ENCODE measurements at places on chromosomes 6 and 20.
A peak's percentile ranks its signal among the peaks of the same experiment; 100 is the strongest.

GRCh38 chr20:36252511-36252910 lies 16.2 kb downstream of the AAR2 start:
- no peaks in the 10 kb centered on the region for H3K27me3 ChIP-seq
- no peak overlapping the region for H3K27ac ChIP-seq
- no peak for DNase-seq
- peaks cover 3% of the 10 kb centered on the region for H3K36me3 ChIP-seq

DNA sequence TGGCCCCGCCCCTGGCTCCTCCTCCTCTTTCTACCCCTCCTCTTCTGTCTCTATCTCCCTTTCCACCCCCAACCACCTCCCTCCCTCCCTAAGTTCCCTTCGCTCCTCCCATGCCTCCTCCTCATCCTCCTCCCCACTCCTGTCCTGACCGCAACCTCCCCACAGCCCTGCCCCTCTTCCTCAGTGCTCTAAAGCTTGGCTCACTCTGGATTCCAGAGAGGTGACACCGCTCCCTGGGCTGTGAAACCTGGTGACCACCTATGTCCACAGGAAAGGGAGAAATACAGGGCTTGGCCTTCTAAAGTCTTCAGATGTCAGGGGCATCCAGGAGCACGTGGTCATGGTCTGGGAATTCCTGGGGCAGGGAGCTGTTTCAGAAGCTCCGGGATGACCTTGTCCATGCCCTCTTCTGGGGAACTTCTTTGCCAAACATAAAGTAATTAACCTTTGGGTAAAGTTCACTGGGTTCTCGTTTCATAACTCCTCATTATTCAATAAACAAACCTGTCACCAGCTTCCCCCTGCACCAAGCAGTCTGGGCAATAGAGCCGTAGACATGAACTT lies 345 bp upstream of the CST5 start:
- no peaks in the 10 kb centered on the region for H3K4me1 ChIP-seq
- no peak for DNase-seq
- H3K27me3 ChIP-seq: no peaks in the 10 kb centered on the region

DNA sequence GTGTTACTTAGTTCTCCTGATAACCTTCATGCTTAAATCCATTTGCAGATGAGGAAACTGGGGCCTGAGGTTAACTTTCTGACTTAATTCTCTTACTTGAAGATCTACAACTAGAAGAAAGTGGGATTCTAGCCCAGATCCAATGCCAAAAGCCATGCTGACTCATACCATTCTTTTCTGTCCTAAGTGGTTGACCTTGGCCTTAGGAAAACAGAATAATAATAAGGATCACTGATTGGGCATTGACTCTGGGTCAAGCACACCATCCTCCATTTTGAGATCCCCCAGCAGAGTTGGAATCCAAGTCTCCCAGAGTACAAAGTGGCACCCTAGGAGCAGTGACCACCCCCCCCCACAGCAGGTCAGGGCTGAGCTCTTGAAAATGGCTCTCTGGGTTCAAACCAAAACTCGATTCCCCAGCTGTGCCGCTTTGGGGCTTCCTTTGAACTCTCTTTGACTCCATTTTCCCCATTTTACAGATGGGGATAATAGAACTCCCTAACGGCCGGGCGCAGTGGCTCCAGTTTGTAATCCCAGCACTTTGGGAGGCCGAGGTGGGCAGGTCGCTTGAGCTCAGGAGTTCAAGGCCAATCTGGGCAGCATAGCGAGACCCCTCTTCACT lies 12.8 kb upstream of the ZNF217 start:
- no peaks in the 10 kb centered on the region for H3K4me1 ChIP-seq
- H3K4me3 ChIP-seq: no peak overlapping the region
- H3K27ac ChIP-seq: no peak overlapping the region

GRCh38 chr6:163955096-163955495 lies 540.6 kb downstream of the QKI start:
- no peak for DNase-seq
- peaks cover 3% of the 10 kb centered on the region for H3K27me3 ChIP-seq
- no peak overlapping the region for H3K27ac ChIP-seq
- no peaks in the 10 kb centered on the region for H3K4me1 ChIP-seq
- H3K4me3 ChIP-seq: no peak overlapping the region

DNA sequence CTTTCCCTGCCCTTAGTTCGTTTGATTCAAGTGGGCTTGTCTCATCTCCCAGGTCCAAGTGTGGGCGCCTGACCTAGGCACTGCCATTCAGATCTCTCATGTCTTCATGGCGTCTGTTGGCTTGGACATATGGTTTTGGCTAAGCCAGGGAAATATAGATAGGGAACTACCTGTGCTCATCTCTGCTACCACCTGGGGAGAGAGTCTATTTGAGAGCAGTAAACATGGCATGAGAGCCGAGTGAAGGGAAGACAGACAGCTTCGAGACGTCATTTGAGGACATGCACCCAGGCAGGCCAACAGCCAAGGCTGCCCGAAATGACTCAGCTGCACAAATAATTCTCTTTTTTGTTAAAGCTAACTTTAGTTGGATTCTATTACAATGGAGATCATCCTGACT lies 370.7 kb upstream of the AGPAT4 start:
- H3K27me3 ChIP-seq: no peaks in the 10 kb centered on the region
- H3K4me3 ChIP-seq: no peak overlapping the region
- H3K27ac ChIP-seq: no peak overlapping the region
- H3K36me3 ChIP-seq: no peaks in the 10 kb centered on the region

DNA sequence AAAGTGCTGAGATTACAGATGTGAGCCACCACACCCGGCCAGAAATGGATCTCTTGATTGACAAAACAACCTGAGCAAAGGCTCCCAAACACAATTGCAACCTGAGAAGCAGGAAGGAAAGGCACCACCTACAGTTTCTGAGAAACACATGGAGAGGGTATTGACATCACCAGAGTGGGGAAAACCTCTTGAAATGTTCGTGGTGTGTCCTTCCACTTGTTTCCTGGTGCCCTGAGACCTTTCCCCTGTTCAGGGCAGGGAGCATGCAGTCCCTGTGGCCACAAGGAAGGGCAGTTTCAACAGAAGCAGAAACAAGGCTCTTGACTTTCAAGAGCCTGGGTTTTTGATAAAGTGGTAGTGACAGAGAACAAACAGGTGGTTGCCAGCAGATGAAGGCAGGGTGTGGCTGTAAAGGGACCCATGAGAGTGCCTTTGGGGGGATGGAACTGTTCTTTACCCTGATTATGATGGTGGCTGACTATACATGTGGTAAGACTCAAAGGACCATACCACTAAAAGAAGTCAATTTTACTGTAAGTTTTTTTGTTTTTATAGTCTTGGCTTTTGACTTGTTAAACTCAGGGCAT lies 3.2 kb upstream of the BPIFA1 start:
- no peak overlapping the region for H3K27ac ChIP-seq
- no peaks in the 10 kb centered on the region for H3K4me1 ChIP-seq
- no peak overlapping the region for H3K4me3 ChIP-seq
- H3K27me3 ChIP-seq: no peaks in the 10 kb centered on the region
- no peaks in the 10 kb centered on the region for H3K36me3 ChIP-seq
- no peak for DNase-seq

DNA sequence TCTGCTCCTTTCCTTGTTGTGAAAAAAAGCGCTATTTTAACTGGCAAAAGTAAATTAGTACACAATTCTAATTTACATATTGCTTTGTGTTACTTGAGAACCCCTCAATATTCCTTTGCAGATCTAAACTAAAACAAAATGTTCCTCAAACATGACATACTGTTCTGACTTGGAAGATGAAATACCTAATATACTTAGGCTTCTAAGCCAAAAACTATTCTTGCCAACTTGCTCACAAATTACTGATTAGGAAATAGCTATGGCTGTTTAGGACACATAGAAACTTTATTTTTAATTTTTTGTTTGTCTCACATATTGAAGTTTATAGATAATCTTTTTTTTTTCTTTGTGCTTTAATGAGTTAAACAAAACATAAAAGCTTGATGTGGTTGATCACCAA lies 542.2 kb downstream of the GRIK2 start:
- no peaks in the 10 kb centered on the region for H3K4me1 ChIP-seq
- no peak overlapping the region for H3K4me3 ChIP-seq
- no peaks in the 10 kb centered on the region for H3K36me3 ChIP-seq
- no peak for DNase-seq
- H3K27me3 ChIP-seq: no peaks in the 10 kb centered on the region

- H3K36me3 ChIP-seq: no peaks in the 10 kb centered on the region
- H3K27ac ChIP-seq: no peak overlapping the region
- no peaks in the 10 kb centered on the region for H3K27me3 ChIP-seq
- no peaks in the 10 kb centered on the region for H3K4me1 ChIP-seq
These were observed 102.3 kb upstream of the BMP2 start for GRCh38 chr20:6665161-6665560.

GRCh38 chr20:42697962-42698361 lies 491.7 kb downstream of the PTPRT start:
- no peaks in the 10 kb centered on the region for H3K36me3 ChIP-seq
- no peaks in the 10 kb centered on the region for H3K27me3 ChIP-seq
- H3K4me3 ChIP-seq: no peak overlapping the region
- H3K4me1 ChIP-seq: no peaks in the 10 kb centered on the region
- no peak for DNase-seq

DNA sequence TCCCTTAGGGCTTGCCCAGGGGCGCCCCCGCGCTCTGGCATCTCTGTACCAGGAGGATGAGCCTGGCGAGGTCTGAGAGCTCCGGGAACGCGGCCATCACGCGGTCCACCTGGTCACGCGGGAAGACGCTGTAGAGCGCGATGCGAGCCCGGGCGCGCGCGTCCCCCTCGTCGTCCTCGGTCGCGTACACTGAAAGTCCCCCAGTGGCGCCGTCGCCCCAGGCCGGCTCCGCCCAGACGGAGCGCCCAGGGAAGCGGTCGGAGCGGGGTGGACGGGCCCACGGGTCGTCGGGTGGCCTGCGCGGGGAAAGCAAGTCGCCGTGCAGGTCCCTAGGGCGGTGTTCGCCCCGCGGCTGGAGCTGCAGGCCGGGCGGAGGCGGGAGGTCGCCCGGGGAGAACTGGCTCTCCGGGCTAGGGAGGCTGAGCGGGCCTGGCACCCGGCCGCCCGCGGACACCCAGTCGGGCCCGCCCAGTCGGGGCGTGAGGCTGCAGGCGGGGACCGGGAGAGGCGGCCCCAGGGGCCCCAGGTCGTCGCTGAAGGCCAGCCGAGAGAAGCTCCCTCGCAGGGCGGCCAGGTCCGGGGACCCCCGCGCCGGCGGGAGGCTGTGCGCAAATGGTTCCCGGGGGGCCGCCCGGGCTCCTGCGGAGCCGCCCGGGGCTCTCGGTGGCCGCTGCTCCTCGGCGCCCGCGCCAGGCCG lies 34.0 kb downstream of the ZC3H12D start:
- peak overlapping the region; percentile 31 for H3K4me3 ChIP-seq
- peak; percentile 69 for DNase-seq
- no peaks in the 10 kb centered on the region for H3K27me3 ChIP-seq
- no peaks in the 10 kb centered on the region for H3K36me3 ChIP-seq
- no peak overlapping the region for H3K27ac ChIP-seq

DNA sequence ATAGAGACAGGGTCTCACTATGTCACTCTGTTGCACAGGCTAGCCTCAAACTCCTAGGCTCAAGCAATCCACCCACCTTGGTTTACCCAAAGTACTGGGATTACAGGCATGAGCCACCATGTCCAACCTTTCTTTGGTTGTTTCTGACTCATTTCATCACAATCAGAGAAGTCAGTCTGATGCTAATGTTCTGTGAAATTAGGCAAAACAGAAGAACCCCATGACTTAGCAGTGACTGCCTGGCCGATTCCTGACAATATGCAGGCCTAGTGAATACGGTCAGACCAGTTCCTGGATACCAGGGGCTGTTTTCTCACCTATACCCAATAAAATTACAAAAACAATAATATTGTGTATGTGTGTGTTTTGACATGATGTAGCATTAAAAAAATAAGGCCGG lies 58.8 kb upstream of the BTN3A2 start:
- H3K4me3 ChIP-seq: no peak overlapping the region
- no peaks in the 10 kb centered on the region for H3K4me1 ChIP-seq
- no peaks in the 10 kb centered on the region for H3K27me3 ChIP-seq

DNA sequence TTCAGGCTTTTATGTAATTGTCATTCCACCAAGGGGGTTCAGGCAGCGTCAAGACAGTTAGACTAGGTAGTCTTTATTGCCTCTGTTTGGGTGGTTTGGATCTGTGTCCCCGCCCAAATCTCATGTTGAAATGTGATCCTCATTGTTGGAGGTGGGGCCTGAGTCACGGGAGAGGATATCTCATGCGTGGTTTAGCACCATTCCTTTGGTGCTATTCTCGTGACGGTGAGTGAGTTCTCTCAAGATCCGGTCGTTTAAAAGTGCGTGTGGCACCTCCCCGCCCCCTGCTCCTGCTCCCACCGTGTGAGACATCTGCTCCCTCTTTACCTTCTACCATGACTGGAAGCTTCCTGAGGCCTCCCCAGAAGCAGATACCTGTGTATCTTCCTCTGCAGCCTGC lies 51.3 kb upstream of the FOXC1 start:
- no peaks in the 10 kb centered on the region for H3K27me3 ChIP-seq
- no peaks in the 10 kb centered on the region for H3K36me3 ChIP-seq
- no peak for DNase-seq
- H3K4me1 ChIP-seq: peaks cover 2% of the 10 kb centered on the region

- no peaks in the 10 kb centered on the region for H3K36me3 ChIP-seq
- DNase-seq: no peak
- H3K4me3 ChIP-seq: no peak overlapping the region
- no peaks in the 10 kb centered on the region for H3K27me3 ChIP-seq
These were observed 145.6 kb upstream of the CARMIL1 start for GRCh38 chr6:25133568-25133967.

Measured in aorta (tissue), 5 donors.